ENCODE measurements at places on chromosomes 11 and 22. TPM values are rescaled to one million over a fixed set of nuclear protein-coding genes. Genes with fewer than 3 reads are reported as not detected.
A peak's percentile ranks its signal among the peaks of the same experiment; 100 is the strongest.

- DNase-seq, result peak; percentile 76
These were observed 75.8 kb downstream of the BUD13 start for GRCh38 chr11:116697011-116697410.

The RIBC2 gene
- polyA plus RNA-seq, result 0.26 TPM

The CCDC81 gene
- polyA plus RNA-seq, result 0.06 TPM

GRCh38 chr11:1953489-1954266, 6.5 kb downstream of the MRPL23 start:
- no peak for DNase-seq

GRCh38 chr11:45147891-45148675, 1.6 kb downstream of the PRDM11 start:
- no peak for DNase-seq

- DNase-seq, result no peak
These were observed 10.9 kb downstream of the TAF1D start for GRCh38 chr11:93730108-93731107.

The SYCE3 gene
- 0.17 TPM for polyA plus RNA-seq

DNA sequence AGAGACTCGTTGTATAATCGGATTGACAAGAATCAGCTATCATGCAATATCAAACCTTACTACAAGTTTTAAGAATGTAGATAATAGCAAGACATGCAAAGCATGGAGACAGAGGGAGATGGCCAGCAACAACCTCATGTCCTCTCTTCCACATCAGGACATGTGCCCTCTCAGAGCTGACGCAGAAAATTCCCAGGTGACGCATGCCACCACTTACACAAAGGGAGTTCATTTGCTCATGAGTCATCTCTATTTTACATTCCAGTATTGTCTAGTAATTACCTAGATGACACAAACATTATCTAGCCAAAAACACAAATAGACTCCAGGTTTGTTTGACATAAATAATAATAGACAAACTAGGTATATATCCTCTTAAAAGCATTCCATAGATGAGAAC, 38.1 kb upstream of the OPCML start:
- no peak for DNase-seq

The ZNF215 gene
- polyA plus RNA-seq, result 3.3 TPM

- no peak for DNase-seq
These were observed 7.3 kb upstream of the TAGLN start for GRCh38 chr11:117191680-117192400.

GRCh38 chr11:65574109-65574810, 1.6 kb upstream of the EHBP1L1 start:
- no peak for DNase-seq

- DNase-seq, result no peak
These were observed 7.3 kb upstream of the SSTR3 start for GRCh38 chr22:37219533-37219932.

DNA sequence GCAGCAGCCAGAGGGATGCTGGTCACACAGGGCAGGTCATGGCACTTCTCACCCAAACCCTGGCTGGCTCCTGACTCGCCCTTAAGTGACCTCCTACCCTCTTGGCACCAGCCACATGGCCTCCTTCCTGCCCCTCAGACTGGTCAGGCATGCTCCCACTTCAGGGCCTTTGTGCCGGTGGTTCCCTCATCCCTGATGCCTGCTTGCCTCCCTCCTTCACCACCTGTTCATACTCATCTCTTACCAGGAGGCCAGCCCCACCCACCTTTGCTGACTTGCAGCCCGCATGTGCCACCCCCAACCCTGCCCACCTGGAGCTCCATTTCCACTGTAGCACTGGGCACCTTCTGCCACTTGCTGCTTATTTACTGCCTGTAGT, 20.1 kb downstream of the GNAZ start:
- DNase-seq, result no peak

DNA sequence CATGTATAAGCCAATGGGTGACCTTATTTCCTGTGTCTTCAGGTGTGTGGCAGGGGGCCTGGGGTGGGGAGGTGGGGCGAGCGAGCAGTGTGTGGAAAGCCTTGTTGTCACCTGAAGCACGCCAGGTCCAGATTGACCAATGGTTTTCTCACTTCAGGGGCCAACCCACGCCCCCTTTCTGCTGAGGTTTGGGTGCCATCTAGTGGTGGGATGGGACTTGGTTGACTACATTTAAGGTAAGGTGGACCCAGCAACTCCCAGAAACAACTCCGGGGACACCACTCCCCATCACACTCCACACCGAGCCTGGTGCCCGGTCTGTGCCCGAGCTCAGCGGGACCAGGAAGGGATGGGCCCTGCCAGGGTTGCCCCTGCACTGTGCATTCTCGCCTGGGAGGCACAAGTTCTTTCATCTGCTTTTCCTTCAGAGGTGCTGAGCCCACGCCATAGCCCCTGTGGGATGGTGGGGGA, 40.0 kb downstream of the TPCN2 start:
- no peak for DNase-seq

DNA sequence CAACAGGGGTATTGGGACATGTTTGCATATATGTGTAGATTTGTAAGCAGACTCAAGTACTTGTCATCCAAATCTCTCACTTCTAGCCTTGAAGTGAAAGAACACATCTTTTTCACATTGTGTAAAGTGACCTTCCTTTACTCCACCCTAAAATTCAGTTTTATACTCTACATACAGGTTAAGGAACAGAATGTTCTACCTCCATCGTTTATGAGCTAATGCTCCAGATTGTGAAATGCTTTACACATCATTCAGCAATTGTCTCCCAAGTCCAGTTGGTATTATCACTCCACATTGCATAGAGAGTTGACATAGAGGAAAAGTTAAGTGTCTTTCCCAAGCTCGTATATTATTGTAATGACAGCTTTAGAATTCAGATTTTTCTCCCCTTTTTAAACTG, 46.1 kb upstream of the BLID start:
- DNase-seq, result no peak

DNA sequence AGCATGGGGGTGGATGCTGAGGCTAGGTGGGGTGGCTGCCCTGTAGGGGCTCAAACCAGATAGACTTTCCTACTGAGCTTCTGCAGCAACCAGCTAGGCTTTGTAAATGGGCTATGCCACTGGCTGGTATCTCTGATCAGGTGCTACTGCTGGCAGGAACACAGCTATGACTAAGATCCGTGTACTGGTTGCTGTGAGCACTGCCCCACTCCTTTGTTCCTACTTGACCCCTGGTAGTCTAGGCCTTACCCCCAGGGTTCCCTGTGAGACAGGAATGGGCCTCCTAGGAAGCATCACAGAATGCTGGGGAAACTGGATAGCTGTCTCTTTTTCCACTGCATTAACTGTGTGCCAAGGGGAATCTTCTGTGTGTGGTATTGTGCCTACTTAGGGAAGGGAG, 58.4 kb upstream of the GAB2 start:
- no peak for DNase-seq

GRCh38 chr11:33185756-33186155, 24.5 kb upstream of the CSTF3 start:
- no peak for DNase-seq

The CSKMT gene
- polyA plus RNA-seq, result 4.0 TPM

GRCh38 chr11:59183771-59184170, 11.8 kb downstream of the DTX4 start:
- no peak for DNase-seq

DNA sequence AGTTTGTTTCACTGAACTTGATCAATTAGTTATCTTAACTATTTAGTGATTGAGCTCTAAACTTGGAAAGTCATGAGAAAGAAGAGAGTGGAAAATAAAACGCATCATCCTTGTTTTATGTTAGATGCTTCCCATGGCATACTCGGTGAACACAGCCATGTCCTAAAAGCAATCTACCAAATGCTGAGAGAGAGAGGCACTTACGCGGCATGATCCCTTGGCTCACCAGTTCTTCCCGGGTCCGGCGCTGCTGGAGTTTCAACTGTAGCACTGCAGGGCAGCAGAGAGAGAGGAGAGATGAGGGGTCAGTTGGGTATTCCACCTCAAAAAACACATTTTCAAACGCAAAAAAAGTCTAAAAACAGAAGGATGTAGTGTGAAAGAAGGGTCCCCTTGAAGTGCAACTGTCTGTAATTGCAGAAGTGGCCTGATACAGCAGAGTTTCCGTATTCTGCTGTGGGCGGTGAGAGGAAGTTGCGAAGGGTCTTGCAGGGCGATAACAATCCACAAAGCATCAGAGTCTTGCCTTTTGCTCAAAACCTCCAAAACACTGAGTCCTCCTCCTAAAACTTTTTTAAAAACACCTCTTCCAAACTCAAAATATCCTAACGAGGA, 92.7 kb downstream of the SGSM3 start:
- no peak for DNase-seq

The CCDC87 gene
- polyA plus RNA-seq, result 0.09 TPM

- DNase-seq, result no peak
These were observed 76.8 kb downstream of the JAM3 start for GRCh38 chr11:134145715-134146114.

DNA sequence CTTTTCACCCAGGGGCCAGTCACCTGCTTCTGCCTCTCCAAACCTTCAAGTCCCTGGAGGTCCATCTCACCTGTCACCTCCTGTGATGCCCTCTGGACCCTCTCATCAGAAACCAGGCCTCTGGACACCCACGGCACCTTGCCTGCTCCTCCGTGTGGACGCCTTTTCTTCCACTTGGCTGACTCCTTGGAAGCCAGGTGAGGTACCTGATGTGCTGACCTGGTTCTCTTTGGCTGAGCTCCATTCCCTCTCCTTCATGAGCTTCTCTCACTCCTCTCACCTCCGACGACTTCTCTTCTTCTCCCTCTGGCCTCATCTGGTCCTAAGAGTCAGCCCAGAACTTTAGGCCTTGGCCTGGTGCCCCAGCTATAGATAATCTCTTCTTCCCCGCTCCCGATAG, 99.3 kb downstream of the CEP164 start:
- DNase-seq, result no peak

GRCh38 chr22:25014896-25015755, 62.6 kb downstream of the KIAA1671 start:
- DNase-seq, result no peak

- DNase-seq, result no peak
These were observed at the start of gene RNF215 for GRCh38 chr22:30386960-30387827. Gene RNF215, minus strand, starts transcription at chr22:30387411. Its CDS starts 98 bp downstream, at chr22:30387313.

DNA sequence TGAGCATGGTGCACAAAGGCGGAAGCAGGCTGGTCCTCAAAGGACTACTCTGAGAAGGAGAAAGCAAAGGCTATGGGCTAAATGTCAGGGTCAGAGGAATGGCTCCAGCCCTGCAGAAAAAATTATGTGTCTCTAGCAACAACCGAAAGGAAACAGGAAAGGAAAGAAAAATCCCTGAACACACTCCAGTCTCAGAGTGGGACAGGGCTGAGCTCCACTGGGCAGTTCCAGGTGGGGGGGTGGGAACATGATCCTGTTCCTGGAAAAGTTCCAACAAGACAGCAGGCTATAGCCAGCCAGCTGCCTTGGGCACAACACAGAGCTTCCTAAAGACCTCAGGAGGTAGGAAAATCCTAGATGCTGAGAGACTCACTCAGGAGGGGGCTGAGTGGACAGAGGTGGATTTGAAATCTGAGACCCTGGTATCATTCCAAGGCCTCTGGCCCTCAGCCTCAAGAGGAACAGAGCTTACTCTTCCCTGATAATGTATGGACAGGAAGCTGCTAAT, 1088.2 kb downstream of the TBC1D22A start:
- DNase-seq, result no peak

- no peak for DNase-seq
These were observed at the start of gene SCGB1A1 for GRCh38 chr11:62418733-62419132. Gene SCGB1A1, plus strand, starts transcription at chr11:62419033. Its CDS starts 63 bp downstream, at chr11:62419096.

DNA sequence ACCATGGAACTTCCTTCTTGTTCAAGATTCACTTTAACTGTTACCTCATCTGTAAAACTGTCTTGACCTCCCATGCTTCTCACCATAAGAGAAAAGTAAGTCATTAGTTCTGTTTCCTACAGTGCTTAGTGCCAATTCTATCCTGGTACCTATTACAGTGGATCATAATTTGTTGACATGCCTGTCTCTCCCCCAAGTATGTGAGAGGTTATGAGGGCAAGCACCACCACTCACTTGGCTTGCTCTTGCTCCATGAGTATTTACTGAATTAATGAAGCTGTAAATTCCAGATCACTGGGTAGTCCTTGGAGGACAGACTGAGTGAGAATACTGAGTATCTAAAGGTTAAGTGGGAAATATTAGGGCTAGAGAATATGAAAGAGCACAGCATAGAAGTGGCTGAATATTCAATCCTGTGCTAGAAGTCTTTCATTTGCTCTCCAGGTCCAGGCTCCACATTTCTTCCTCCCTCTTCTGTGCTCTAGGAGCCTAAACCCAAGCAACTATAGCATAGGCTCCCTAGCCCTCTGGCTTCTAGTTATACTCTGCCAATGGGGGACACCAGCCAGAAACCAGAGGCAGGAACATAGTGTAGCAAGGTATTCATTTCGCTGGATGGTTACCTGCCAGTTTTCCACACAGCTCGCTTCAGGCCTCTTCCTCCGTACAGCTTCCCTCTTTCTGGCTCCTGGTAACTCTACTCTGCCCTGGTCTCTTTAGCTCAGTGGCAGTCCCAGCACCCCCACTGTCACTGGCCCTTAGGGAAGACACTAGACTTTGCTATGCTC, 118.2 kb upstream of the SLC5A12 start:
- DNase-seq, result no peak

DNA sequence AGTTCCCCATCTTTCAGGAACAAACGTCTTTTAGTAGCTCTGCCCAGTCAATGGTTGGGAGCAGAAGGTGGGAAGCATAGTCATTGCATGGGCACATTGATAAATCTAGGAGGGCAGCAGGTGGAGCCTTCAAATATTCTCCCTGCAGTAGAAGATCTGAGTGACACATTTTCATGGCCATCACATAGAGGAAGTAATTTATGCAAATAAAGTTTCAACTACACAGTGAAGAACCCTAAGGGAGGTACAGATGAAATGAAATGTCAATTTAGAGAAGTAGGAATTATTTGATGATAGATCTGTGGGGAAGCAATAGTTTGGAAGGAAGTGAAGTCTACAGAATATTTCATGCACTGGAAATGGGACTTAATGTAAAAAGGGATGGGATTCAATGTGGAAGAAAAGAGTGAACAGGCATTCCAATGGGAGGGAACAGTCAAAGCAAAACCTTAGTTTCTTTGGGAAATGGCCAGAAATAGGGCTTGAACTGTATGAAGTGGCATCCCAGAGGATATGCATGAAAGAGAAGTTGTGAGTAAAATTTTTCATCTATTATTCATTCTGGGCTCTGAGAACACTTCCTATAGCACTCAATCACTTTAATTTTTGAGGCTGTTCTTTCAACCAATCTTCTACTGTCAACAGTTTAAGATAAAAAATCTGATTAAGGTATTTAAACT, 256.2 kb upstream of the LUZP2 start:
- DNase-seq, result no peak

DNA sequence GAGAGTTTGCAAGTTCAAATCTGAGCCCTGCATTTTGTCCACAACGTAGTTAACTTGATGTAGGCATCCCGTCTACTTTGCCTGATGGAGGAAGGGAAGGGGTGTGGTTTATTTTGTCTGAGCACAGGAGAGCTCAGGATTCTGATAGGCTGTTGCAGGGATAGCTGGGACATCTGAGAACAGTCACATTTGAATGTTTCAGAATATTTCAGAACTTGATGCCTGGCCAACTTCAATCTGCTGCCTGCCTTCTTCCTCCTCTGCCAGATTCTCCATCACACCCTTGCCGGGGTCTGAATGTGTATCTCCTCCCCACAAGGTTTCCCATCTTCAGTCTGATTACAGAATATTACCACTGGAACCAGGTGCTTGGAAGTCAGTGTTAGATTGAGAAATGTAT, 51.6 kb downstream of the NTM start:
- DNase-seq, result no peak

- DNase-seq, result no peak
These were observed 25.4 kb downstream of the PDGFB start for GRCh38 chr22:39219071-39220039.

- no peak for DNase-seq
These were observed 121.7 kb upstream of the CRYBB3 start for GRCh38 chr22:25077964-25078363.

Measured in keratinocyte (primary cell).